ENCODE measurements at places on chromosomes 3 and 15. TPM values are rescaled to one million over a fixed set of nuclear protein-coding genes. Genes with fewer than 3 reads are reported as not detected.

The SLC22A13 gene
- total RNA-seq = 0.48 TPM

The SPATA12 gene
- total RNA-seq = 0.29 TPM

- H3K27me3 ChIP-seq = no peaks in the 10 kb centered on the region
- no peaks in the 10 kb centered on the region for H3K36me3 ChIP-seq
- DNase-seq = no peak
- H3K4me1 ChIP-seq = no peaks in the 10 kb centered on the region
- no peak overlapping the region for H3K27ac ChIP-seq
- H3K4me3 ChIP-seq = no peak overlapping the region
Measured at GRCh38 chr15:66095871-66096687, 157.5 kb downstream of the MEGF11 start.

DNA sequence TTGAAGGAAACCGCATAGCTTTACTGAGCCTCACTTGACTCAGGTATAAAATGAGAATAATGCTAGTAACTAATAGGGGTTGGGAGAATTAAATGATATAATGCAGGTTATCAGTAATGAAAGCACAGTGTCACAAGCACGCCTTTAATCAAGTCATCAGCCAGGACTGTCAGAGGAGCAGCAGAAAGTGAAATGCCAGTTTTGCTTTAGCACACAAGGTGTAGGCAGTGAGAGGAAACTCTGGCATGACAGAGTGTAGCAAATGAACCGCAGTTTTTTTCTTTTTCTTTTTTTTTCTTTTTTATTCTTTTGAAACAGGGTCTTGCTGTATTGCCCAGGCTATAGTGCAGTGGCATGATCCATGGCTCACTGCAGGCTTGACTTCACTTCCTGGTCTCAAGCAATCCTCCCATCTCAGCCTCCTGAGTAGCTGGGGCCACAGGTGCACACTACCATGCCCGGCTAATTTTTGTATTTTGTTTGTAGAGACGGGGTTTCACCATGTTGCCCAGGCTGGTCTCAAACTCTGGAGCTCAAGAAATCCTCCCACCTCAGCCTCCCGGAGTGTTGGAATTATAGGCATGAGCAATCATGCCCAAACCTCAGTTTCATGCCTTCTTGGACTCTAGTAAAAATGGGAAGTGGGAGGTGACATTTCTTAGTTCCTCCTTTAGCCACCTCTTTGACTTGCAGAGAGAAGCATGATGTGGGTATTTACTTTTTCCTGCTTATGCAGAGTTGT is 9.7 kb upstream of the SCAANT1 start:
- H3K27ac ChIP-seq = no peak overlapping the region
- no peak for DNase-seq
- H3K4me3 ChIP-seq = no peak overlapping the region
